Naive thymus-derived CD8-positive, alpha-beta T cell (primary cell): ENCODE measurements at places on chromosomes 1 and 21. TPM values are rescaled to one million over a fixed set of nuclear protein-coding genes. Genes with fewer than 3 reads are reported as not detected.

DNA sequence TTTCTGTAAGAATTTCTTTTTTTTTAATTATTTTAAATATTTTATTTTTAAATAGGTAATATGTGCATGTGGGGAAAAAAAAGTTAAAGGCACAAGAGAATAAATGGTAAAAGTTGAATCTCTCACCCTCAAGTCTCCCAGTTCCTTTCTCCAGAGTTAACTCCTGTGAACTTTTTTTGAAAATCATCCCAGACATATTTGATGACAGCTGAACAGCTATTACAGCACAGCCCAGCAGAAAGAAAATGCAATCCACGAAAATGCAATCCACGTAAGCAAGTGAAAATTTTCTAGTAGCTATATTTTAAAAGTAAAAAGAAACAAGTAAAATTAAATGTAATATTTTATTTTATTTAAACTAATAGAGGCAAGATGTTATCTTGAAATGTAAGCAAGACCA is 310.0 kb upstream of the RUNX1 start:
- no peak overlapping the region for H3K4me3 ChIP-seq
- no peak for DNase-seq
- H3K27me3 ChIP-seq = no peaks in the 10 kb centered on the region
- H3K4me1 ChIP-seq = no peaks in the 10 kb centered on the region

- no peak overlapping the region for H3K4me3 ChIP-seq
- DNase-seq = no peak
- H3K4me1 ChIP-seq = peaks cover 38% of the 10 kb centered on the region
- no peak overlapping the region for H3K27ac ChIP-seq
- H3K27me3 ChIP-seq = no peaks in the 10 kb centered on the region
- H3K36me3 ChIP-seq = no peaks in the 10 kb centered on the region
Observed at GRCh38 chr1:178599745-178600144, 86.8 kb downstream of the TEX35 start.

- H3K36me3 ChIP-seq = no peaks in the 10 kb centered on the region
- H3K27me3 ChIP-seq = peaks cover 26% of the 10 kb centered on the region
- peaks cover 1% of the 10 kb centered on the region for H3K4me1 ChIP-seq
- no peak overlapping the region for H3K4me3 ChIP-seq
- DNase-seq = no peak
Observed at GRCh38 chr1:19042675-19043578, 86.5 kb upstream of the IFFO2 start.

Gene CHODL
- 0.21 TPM for total RNA-seq

Gene TSEN15
- total RNA-seq = 46.1 TPM
